ENCODE measurements at places on chromosomes 3 and 15.
A peak's percentile ranks its signal among the peaks of the same experiment; 100 is the strongest.

DNA sequence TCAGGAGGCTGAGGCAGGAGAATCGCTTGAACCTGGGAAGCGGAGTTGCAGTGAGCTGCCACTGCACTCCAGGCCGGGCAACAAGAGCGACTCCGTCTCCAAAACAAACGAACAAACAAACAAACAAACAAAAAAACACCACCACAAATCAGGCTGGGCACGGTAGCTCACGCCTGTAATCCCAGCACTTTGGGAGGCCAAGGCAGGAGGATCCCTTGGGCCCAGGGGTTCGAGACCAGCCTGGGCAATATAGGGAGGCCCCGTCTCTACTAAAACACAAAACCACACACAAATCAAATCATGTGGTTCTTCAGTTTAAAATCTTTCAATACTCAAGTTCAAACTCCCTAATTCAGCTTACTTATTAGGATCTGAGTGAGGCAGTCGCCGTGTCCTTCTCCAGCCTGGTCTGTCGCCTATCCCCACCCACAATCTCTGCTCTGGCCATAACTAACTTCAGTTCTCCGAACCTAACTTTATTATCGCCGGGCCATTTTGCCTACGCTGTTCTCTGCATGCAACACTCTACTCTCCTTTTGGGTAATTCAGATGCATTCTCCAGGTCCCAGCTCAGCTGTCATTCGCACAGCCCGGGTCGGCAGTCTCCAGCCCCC lies 660 bp upstream of the RTF1 start:
- DNase-seq, result peak; percentile 9

DNA sequence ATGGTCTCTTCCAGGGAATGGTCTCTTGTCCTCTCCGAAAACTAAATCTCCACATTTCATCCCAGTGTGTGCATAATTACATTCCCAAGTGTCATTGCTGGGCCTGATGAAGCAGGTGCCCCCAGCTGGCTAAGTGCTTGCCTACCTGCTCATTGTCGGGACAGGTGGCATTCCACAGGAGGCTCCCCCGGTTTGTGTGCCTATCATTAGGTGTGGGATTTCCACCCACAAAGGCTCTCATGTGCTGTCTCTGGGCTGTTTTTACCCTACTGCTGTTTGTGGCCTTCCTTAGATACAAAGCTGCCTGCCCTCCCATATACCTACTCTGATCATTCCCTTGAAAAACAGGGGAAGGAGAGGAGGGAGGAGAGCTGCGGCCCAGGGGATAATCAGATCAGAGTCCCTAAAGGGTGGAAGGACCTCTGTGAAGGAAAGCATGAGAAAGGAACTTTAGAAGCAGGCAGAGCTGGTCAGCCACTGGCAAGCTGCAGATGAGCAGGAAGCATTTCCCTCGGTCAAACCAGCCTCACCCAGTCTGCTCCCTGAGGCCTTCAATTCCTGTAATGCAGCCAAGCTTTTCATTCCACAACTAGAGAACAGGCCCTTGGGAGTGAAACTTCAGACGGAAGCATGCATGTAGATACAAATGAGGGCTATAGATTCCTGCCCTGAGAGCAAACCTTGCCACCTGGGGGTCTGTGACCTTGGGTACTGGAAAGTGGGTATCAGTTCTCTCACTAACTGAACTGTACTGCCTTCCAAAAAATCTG lies 60.7 kb upstream of the HEG1 start:
- DNase-seq, result no peak

- DNase-seq, result no peak
Observed at GRCh38 chr15:57890351-57890750, 175.2 kb downstream of the ALDH1A2 start.

- DNase-seq, result peak; percentile 37
Observed at GRCh38 chr3:57078344-57078634, 17.8 kb downstream of the SPATA12 start.

- DNase-seq, result no peak
Observed at GRCh38 chr3:74331711-74332110, 282.7 kb downstream of the CNTN3 start.

DNA sequence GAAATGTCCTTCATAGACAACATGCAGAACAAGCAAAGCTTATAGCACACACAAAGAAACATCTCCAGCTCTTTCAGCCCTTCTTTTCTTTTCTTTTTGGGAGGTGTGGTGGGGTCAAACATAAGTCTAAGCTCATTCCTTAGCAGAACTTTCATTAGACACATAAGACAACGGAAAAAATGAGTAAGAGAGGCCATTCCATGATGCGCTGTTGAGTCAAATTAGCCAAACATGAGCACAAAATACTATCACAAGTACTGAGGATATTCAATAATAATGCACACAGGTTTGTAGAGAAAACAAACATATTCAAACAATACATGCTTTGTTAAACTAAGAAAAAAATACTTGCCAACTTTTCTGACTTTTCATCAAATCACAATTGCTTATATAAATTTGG lies 83.0 kb downstream of the PLOD2 start:
- no peak for DNase-seq

- no peak for DNase-seq
Observed at GRCh38 chr3:184260724-184261269, 556 bp downstream of the CAMK2N2 start.

DNA sequence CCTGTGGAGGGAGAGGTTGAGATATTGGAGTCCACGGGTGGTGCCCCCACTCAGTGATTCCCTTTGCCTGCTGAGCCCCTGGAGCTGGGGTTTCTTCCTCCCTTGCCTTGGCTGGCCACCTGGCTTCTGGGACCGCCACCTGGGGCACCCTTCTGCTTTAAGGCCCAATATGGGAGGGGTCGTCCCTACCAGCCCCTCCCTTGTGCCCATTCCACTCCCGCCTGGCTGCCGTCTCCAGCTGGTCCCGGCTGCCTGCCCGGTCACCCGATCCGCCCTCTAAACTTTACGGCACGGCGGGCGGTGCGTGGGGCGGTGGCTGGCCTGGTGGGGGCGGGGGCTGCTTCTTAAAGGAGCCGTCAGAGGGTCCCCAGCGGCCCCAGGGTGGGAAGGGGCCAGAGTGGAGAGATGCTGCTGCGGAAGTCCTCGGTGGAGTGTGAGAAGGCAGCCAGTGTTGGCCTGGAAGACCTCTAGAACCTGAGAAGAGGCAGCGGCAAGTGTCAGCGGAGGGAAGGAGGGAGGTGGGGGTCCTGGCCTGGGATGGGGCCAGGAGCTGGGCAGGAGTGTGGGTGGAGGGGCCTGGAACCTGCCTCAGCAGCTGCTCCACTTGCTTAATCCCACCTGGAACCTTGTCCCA lies 1.6 kb upstream of the SEMA3B start:
- DNase-seq, result no peak

GRCh38 chr15:47203993-47204392 lies 513.3 kb upstream of the SEMA6D start:
- DNase-seq, result no peak

- no peak for DNase-seq
Observed at GRCh38 chr3:151675858-151676615, 57.7 kb upstream of the AADACL2 start.

DNA sequence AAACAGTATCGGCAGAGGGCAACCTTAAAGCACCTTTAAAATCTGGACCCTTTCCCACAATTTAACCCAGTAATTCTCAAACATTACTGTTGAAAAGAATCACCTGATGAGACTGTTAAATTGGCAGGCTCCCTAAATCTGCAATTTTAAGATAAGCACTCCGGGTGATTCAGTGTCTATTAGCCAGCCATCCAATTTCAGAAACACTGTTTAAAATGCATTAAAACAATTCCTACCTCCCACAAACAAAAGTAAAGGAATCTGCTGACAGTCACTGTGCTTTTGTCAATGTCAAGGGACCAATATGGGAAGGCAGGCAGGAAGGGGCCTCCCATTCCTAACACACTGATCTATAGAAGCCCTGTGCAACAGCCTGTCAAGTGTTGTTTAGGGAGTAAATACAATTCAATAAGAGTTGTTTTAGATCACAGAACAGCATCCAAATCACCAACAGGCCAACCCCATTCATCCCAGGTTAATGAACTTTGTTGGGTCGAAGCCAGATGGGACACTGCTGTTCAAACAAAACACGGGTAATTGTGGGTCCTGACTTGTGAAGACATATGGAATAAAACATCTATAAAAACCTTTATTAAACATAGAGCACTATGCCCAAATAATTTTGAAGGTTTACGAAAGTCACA lies 21.4 kb downstream of the SIAH2 start:
- DNase-seq, result no peak

DNA sequence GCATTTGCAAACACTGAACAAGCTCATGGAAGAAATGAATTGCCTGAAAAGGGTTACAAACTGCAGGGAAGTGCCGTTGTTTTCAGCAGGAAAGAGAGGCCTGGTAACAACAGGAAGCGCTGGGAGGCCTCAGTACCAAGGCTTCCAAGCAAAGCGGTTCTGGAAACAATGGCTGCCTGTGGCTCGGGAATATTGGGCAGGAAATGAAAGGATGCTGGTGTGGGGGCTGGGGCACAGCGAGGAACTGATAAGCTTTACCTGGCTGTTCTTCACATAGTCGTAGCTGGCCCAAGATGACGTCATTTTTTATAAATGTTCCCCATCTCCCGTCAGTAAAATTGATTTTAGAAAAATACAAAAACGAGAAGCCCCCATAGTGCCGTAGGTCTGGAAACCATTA lies 55.9 kb downstream of the ARHGAP31 start:
- DNase-seq, result no peak

DNA sequence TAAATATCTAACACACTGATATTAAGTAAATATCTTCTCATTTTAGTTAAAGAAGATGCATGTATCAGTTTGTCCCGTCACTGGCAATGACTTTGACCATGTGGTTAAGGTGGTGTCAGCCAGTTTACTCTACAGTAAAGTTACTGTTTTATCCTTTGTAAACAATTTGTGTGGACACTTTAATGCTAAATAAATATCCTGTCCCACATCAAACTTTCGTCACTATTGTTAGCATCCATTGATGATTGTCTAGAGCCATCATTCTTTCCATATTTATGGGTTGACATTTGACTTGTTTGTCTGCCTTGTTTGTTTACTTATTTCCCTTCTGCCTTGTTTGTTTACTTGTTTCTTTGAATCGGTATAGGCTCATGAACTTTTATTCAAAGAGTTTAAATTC lies 11.0 kb upstream of the GPD1L start:
- DNase-seq, result no peak

- no peak for DNase-seq
Observed at GRCh38 chr15:69526081-69527061, 73.8 kb downstream of the RPLP1 start.

- no peak for DNase-seq
Observed at GRCh38 chr3:67691207-67691606, 36.8 kb upstream of the SUCLG2 start.

DNA sequence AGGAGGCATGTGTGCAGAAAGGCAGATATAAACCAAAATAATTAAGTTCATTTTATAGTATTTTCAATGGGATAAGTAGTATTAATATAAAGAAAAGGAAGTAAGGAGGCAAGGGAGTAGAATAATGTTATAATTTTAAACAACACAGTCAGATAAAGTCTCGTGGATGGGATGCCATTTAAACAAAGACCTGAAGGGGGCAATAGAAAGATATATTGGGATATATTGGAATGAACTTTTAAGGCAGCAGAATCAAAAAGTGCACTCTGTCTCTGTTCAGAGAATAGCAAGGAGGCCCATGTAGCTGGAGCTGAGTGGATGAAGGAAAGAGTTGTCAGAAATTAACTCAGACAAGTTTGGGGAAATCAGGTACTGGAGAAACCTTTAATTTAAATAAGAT lies 158.7 kb downstream of the CGGBP1 start:
- DNase-seq, result no peak

- no peak for DNase-seq
Observed at GRCh38 chr3:128188956-128189355, 35.7 kb downstream of the EEFSEC start.

DNA sequence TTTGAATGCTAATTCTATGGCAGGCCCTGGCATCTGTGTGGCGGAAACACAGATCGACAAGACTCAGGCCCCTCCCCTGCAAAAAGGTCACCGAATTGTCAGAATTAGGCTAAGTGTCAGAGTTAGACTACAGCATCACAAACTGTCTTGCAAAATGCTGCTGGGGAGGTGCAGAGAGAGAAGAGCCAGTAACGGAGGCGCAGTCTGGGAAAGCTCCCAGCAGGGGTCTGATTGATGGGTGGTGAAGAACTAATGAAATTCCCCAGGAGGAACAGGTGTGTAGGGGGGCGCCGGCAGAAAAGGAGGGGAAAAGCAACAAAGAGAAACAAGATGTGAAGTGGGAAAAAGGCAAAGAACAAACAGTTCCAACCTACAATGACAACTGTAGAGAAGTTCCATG lies 72.7 kb upstream of the TAMM41 start:
- DNase-seq, result no peak

- no peak for DNase-seq
Observed at GRCh38 chr15:98163319-98164045, 203.0 kb downstream of the ARRDC4 start.

GRCh38 chr3:46094506-46094905 lies 67.2 kb upstream of the XCR1 start:
- DNase-seq, result no peak

- DNase-seq, result no peak
Observed at GRCh38 chr3:45215466-45215865, 10.6 kb downstream of the TMEM158 start.

Data from activated CD4-positive, alpha-beta T cell treated with anti-CD3 and anti-CD28 coated beads for 48 hours (primary cell).